ENCODE measurements at places on chromosomes 7 and 10. TPM values are rescaled to one million over a fixed set of nuclear protein-coding genes. Genes with fewer than 3 reads are reported as not detected.

- DNase-seq: no peak
Measured at GRCh38 chr10:113094114-113094486, 144.1 kb downstream of the TCF7L2 start.

DNA sequence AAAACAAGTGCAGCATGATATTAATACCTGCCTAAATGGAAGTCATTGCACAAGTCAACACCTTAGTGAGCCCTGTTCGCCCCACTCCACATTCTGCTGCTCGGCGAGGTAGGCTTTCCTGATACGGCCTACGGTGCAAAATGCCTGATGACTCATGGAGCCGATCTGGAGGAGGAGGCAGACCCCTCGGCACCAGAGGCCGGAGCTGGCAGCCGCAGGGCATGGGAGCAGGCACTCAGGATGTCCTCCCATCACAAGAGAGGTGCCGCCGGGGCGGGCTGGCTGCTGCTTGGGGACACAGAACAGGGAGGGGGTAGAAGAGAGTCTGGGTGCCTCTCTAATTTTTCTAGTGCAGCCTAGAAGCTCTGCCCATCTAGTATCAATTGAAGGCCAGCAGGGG, 418.5 kb upstream of the MGMT start:
- no peak for DNase-seq

- DNase-seq: no peak
Measured at GRCh38 chr7:1800902-1801301, 130.8 kb downstream of the ELFN1 start.

GRCh38 chr10:725786-726185, 36.3 kb upstream of the DIP2C start:
- DNase-seq: no peak

GRCh38 chr7:99006739-99007424, 128.6 kb downstream of the TRRAP start:
- DNase-seq: no peak

Gene SLC26A3
- total RNA-seq: not detected
